ENCODE measurements at places on chromosomes 3 and 15.
A peak's percentile ranks its signal among the peaks of the same experiment; 100 is the strongest.

DNA sequence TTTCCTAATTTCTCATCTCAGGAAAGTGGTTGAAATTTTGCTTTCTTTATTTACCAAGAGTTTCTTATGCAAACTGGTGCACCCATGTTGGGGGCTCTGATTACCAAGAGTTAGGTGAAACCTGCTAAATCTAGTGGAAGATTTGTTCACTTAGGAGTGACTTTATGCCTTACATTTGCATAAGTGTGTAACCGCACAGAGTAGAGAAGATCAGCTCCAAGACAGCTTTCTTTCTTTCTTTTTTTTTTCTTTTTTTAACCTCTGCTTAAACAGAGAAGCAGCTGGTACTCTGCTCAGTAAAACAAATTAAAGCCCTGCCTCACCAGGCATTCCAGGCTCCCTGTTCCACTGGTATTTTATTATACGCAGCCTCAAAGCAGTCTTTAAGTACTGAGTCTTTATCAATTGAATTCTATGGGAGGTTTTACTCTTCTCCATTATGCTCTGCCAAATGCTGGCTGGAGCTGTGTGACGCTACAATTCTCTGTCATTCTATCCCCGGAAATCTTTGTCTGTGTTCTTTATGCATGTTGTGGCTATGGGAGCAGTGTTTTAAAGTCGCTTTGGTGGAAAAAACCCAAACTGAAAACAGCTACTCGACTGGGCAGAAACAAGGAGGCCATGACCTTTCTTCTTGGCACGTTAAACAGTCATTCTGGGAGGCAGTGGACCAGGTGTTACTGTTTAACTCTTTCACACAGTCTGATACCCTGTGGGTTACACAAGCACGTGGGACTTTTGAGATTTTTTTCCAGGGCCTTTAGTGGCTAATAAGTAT lies 55.2 kb upstream of the GBE1 start:
- DNase-seq = no peak

DNA sequence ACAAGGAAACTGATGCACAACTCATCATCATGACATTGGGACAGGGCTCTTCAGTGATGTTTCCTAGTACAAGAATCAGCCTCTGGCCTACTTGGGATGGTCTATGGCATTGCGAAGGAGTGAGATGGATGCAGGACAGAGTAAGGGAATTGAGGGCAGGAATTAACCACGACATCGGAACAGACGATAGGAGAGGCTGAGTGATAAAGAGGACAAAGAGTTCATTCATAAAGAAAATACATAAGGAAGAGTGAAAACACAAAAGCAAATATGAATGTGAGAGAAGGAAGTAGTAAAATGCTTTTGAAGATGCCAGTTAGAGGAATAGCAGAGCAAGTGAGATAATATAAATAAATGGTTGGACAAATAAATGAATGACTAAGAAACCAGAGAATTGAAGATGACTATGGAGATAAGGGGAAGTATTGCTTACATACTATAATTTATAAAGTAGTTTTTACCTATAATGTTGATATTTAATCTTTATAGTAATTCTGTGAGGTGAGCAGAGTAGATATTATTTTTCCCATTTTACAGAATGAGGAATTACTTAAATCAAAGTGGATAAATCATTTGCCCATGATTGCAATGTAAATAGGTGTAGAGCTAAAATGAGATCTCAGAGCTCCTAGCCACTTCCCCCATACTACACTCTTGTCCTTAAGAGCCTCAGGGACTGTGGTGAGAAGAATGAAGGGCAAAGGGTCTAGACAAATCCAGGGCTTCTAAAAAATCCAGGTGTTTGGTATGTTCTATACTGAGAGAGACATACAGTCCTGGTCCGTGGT lies 203.3 kb downstream of the DTWD1 start:
- no peak for DNase-seq

- DNase-seq = no peak
Observed at GRCh38 chr3:183924956-183925355, 40.3 kb upstream of the PARL start.

- DNase-seq = peak; percentile 52
Observed at GRCh38 chr3:143972505-143973258, 1.1 kb downstream of the DIPK2A start.

- no peak for DNase-seq
Observed at GRCh38 chr3:128083396-128083795, 31.2 kb downstream of the SEC61A1 start.

GRCh38 chr3:156743859-156744258 lies 69.5 kb downstream of the TIPARP start:
- no peak for DNase-seq

GRCh38 chr3:89467898-89468363 lies 360.5 kb downstream of the EPHA3 start:
- no peak for DNase-seq
